Erythroblast (primary cell): ENCODE measurements at places on chromosomes 6 and 20.

- no peak for DNase-seq
Observed at GRCh38 chr20:48275286-48276020, 490.2 kb upstream of the SULF2 start.

GRCh38 chr20:31822421-31823330, 3.5 kb downstream of the MYLK2 start:
- DNase-seq: peak; percentile 85

DNA sequence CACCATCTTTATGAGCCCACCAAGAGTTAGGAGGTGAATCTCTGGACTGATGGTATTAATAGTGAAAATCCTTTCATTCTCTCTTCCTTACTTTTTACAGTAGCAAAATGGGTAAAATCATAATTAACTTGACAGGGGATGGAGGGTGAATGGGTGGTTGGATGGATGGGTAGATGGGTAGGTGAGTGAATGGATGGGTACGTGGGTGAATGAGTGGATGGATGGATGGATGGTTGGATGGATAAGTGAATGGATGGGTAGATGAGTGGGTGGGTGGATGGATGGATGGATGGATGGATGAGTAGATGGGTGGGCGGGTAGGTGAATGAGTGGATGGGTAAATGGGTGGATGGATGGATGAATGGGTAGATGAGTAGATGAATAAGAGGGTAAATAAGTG, 63.2 kb downstream of the BMP7 start:
- DNase-seq: no peak

- DNase-seq: no peak
Observed at GRCh38 chr20:25118529-25118928, 36.6 kb upstream of the VSX1 start.

DNA sequence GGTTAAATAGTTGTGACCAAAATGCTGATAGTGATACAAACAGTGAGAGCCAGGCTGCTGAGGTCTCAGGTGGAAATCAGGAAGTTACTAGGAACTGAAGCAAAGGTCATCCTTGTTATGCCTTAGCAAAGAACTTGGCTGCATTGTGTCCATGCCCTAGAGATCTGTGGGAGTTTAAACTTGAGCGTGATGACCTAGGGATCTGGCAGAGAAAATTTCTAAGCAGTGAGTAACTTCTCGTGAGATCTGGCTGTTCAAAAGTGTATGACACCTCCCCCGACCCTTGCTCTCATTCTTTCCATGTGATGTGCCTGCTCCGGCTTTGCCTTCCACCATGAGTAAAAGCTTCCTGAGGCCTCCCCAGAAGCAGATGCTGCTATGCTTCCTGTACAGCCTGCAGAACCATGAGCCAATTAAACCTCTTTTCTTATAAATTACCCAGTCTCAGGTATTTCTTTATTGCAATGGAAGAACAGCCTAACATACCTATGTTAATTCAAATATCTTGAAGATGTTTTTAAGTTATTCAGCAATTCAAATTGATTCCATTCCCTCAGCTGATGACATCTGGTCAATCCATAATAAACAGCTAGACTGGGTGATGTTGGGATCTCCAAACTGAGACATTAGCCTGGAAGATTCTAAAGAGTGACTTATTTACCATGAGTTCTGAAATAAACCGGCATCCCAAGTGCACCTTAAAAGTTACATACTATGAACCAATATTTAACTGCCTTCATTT, 33.8 kb downstream of the KIF16B start:
- no peak for DNase-seq

- DNase-seq: no peak
Observed at GRCh38 chr6:40138273-40138720, 204.0 kb upstream of the MOCS1 start.

GRCh38 chr20:46978951-46979491, 84.4 kb downstream of the EYA2 start:
- no peak for DNase-seq

- no peak for DNase-seq
Observed at GRCh38 chr6:29490055-29490454, 2.3 kb upstream of the MAS1L start.
